NCI-H2081 (cell line): ENCODE measurements at places on chromosomes 12 and 14.

DNA sequence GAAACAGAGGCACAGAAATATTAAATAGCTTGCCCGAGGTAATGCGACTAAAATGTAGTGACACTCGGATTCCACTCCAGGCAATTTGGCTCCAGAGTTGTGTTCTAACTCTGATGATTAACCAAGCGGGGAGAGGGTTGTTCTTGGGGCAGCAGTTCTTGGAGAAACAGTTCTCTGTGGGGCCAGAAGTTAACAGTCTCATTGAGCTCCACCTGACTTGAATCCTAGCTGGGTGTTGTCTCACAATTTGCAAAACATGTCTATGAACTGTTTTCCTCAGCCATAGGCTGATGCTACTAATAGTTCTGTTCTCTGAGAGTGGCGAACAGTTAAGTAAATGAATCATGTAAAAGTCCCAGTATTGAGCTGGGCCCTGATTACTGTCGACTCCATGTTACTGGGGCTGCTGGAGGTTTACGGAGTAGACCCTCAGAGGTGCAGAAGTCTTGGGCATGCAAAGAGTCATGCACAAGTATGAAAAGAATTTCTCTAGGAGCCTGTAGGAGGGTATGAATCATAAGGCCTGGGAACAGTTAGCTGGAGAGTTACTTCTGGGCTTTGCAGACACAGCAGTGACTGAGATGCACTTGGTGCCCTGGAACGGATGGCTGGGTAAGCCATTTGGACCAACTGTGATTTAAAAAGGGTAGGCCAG is 15.4 kb upstream of the NIN start:
- no peak for DNase-seq

DNA sequence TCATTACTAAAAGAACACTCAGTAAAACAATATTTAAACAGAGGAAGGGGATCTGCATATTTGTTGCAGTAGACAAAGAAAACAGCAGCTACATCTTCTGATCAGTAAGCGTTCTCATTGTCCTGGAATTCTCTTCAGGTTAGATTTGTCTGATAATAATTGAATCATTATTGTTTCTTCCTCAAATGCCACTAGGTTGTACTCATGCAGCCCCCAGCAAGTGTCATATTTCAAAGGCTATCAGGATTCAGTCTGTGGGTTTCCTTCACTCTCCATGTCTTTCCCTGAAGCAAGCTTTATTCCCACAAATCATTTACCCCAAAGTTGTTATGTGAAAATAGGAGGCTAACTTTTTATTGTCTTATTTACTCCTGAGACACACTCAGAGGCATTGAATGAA is 14.7 kb downstream of the PIK3C2G start:
- no peak for DNase-seq

- no peak for DNase-seq
Measured at GRCh38 chr14:54457609-54457996, 16.4 kb upstream of the CNIH1 start.

DNA sequence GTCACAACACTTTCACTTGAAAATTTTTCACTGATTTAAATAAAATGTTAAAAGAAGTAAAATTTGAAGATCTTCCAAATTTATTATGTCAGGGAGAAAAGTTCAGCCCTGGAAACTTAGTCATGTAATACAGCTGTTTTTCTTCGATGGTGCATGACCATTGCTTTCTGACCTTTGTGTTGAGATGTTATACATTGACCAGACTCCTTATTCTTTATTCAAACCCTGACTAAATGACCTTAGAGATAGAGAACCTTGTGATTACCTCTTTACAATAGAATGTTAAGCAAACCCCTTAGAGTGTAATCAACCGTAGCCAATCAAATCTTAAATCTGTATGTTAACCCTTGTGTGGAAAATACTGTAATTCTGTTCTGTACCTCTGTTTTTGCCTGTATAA is 34.5 kb downstream of the PLCZ1 start:
- no peak for DNase-seq

- DNase-seq: no peak
Measured at GRCh38 chr14:73725116-73726024, 11.2 kb upstream of the PNMA1 start.

GRCh38 chr14:73800970-73801515 is 50.6 kb upstream of the PTGR2 start:
- DNase-seq: no peak

DNA sequence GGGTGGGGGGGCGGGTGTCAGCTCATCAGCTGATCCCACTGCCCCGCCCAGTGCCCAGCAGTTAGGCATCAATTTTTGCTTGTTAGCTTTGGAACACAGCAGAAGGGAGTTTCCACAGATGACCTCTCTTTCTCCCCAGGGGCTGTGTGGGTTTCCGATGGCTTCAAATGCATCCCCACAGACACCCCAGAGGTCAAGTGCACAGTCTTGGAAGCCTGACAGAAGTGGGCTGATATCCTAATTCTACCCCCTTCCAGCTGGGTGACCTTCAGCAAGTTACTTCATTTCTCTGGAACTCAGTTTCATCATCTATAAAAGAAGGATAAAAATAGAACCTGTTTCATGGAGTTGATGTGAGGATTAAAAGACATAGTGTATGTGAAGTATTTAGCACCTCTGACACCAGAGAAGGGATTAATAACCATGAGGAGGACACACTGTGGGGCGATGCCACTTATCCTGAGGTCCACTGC is 22.0 kb downstream of the TTC9 start:
- DNase-seq: no peak

- peak; percentile 67 for DNase-seq
Measured at GRCh38 chr14:61894452-61895077, 132.3 kb downstream of the SNAPC1 start.

GRCh38 chr14:54501480-54501879 is 8.2 kb upstream of the CGRRF1 start:
- DNase-seq: no peak

DNA sequence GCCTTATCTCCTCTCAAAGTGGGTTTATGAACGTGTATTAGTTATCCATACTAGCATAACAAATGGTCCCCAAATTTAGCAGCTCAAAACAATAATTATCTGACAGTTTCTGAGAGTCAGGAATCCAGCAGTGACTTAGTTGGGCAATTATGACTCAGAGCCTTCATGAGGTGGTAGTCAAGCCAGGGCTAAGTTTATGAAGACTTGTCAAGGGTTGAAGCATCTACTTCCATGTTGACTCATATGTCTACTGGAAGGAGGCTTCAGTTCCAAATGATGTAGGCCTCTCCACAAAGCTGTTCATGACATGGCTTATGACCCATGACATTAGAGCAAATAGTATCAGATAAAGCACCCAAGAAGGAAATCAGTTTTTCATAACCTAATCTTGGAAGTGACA is 73.2 kb downstream of the IPO8 start:
- no peak for DNase-seq

GRCh38 chr14:92507174-92507768 is 6.3 kb upstream of the RIN3 start:
- peak; percentile 94 for DNase-seq

DNA sequence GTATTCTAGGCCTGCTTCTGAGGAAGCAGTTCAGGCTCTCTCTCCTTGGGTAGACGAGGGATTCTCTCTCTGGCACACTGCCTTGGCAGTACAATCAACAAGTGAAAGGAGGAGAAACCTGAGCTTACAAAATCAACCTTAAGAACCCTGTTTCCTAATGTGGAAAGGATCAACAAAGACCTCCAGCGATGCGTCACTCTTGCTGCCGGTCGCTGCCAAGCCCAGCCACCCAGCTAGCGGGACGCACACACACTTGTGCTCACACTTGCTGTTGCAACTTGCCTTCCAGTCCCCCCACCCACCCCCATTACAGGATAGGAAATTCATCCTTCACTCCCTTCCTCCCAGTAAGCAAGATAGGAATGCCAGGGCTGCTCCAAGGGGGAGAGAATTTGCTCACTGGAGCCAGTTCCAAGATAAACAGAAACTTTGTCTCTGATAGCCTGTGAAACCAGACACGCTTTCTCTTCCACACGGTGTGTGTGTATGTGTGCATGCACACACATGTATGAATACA is 144.3 kb downstream of the BCL11B start:
- DNase-seq: no peak

DNA sequence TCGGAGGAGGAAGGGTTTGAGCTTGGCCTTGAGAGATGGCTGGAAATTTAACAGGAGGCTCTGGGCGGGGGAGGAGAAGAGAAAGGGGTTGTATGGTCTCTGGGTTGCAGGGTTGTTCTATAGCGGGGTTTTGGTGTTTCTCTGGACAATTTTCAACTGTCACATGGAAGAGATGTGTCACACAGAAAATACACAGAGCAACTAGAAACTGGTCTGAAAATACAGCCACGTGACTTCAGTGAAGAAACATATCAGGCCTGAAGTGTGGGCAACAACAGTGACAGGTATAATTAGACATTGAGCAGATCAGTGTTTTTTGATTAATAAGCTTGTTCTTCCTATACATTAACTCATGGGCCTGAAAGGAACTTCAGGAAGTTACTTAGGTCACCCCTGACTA is 205.3 kb upstream of the HMGA2 start:
- no peak for DNase-seq

DNA sequence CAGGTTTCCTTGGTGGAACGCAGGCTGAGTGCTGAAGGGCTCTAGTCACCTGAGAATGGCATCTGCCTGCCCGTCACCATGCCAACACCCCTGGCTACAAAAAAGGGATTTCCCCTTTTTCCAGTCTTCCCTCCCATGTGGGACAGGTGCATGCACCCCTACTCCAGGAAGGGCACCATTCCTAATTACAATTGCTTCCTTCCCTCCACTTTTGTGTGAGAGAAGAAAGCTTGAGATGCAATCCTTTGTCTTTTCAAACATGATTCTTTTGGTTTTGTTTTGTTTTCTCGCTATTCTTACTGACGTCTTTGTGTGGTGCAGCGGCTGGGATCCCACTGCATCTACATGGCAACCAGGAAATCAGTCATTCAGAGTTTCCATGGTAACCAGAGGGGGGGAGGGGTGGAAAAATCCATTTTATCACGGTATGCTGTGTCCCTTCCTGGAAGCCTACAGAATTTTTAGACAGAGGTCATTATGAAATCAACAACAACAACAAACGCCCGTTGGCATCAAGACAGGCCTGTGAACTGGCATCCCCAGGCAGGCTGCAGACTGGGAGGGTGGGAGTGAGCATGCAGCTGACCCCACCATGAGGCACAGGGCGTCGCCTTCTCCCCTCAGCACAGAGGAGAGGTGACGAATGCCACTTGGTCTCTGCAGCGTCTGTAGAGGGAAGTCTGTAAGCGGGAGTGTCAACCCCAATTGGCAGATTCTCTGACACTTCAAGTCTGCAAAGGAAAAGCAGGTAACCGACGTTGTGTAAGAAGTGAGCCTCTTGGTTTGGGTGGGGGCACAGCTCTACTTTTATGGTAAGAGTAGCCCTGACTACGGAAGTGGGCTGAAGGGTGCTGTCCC is 13.6 kb upstream of the GNG2 start:
- DNase-seq: peak; percentile 77

DNA sequence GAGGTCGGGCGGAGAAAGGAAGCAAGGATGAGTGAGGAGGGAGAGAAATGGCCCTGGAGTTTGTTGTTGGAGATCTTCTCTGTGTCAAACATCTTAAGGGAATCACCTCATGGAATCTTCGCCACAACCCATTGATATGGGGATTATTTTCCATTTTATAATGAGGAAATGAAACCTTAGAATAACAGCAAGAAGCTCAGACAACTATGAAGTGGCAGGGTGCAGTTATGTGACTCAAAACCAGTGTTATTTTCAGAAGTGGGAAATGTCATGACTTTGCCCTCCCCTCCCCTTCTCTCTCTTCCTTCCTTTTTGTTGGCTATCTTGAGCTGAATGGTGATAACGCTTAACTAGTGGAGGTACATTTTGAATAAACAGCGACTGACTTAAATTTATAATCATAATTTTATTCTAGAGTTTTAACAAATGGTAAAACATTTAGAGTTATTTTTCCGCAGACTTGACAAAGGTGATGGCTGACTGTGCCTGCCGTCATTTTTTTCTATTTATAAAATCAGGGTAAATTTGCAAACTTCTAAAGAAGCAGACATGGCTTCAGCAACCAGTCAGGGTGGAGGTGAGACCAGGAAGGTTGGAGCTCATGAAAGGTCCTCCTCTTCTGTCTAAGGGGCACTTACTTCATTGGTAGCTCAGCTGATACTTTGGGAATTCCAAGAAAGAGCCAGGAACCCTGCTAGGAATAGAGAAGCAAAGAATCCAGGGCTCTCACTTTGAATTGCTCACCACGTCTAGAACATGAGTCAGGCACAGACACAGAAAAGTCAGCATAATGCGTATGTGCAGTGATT is 232.4 kb downstream of the RGS6 start:
- DNase-seq: no peak

DNA sequence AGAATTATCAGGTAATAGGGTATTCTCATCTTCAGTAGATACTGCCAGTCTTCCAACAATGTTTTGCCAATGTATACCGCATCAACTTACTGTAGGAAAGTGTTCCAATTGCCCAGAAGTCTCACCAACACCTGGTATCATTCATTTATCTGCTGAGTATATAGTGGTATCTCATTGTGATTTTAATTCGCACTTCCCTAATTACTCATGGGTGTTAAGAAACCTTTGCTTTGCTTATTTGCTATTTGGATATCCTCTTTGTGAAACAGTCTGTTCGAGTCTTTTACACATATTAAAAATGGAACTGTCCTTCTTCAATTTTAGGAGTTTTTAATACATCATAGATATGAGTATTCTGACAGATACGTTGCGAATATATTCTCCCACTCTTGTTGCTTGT is 6.1 kb downstream of the TM7SF3 start:
- DNase-seq: no peak

- no peak for DNase-seq
Measured at GRCh38 chr14:73233564-73233963, 3.7 kb upstream of the PAPLN start.
